Stimulated activated CD4-positive, alpha-beta T cell treated with anti-CD3 and anti-CD28 coated beads, Interleukin-4, amount 100 ng/mL, for 4 hours (primary cell): ENCODE measurements at places on chromosomes 5 and 9.

- DNase-seq, result no peak
Observed at GRCh38 chr5:35335752-35336151, 105.5 kb upstream of the PRLR start.

DNA sequence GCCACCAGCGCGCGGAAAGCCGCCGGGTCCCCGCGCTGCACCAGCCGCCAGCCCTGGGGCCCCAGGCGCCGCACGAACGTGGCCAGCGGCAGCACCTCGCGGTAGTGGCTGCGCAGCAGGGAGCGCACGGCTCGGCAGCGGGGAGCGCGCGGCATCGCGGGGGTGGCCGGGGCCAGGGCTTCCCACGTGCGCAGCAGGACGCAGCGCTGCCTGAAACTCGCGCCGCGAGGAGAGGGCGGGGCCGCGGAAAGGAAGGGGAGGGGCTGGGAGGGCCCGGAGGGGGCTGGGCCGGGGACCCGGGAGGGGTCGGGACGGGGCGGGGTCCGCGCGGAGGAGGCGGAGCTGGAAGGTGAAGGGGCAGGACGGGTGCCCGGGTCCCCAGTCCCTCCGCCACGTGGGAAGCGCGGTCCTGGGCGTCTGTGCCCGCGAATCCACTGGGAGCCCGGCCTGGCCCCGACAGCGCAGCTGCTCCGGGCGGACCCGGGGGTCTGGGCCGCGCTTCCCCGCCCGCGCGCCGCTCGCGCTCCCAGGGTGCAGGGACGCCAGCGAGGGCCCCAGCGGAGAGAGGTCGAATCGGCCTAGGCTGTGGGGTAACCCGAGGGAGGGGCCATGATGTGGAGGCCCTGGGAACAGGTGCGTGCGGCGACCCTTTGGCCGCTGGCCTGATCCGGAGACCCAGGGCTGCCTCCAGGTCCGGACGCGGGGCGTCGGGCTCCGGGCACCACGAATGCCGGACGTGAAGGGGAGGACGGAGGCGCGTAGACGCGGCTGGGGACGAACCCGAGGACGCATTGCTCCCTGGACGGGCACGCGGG lies at the start of gene TERT:
TERT (minus strand) TSS at position 234 of the 815 bp plus-strand sequence; CDS start at position 155, 79 bp downstream.
- DNase-seq, result peak; percentile 87

DNA sequence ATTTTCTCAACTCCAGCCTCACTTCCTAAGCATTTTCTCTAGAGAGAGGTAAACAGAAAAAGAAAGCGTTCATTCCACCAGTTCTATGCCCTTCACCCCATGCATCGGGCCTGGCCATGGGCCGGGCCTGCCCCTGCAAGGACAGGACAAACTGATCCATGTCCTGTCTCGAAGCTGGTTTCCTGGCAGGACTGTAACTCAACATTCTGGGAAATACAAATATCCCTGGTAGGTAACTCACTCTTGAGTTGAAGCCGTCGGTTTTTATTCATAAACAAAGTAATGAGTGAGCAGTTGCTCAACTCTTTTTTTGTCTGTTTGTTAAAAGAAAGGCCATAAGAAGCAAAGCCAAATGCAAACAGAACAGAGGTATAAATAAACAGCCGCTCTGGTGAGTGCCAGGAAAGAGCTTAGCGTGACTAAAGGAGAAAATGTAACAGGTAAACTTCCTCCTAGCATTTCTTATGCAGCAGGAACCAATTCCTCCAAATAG lies 64.4 kb upstream of the DNAH5 start:
- DNase-seq, result no peak

- DNase-seq, result no peak
Observed at GRCh38 chr9:2055203-2055658, 40.1 kb downstream of the SMARCA2 start.

DNA sequence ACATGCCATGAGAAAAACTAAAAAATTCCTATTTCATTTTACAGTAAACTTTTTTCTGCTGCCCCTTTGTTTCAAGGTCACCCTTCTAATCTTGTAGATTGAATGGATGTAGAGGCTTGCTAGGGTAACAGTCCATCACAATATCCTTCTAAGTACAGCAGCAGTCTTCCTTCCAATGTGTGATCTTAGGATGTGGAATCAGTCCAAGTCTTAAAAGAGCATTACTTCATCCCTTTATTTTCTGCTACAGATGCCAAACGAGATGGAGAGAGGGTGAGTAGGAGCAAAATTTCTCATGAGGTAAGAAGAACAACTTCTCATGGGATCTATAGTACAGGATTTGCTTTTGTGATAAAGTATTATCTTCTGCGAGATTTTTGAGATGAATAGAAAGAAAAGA lies 704 bp upstream of the IL33 start:
- DNase-seq, result no peak

- no peak for DNase-seq
Observed at GRCh38 chr5:146675636-146676035, 159.6 kb upstream of the GPR151 start.

- DNase-seq, result no peak
Observed at GRCh38 chr5:39197556-39197955, 21.8 kb downstream of the FYB1 start.

- DNase-seq, result no peak
Observed at GRCh38 chr5:66518753-66519152, 77.4 kb upstream of the MAST4 start.

- DNase-seq, result no peak
Observed at GRCh38 chr5:150307617-150308426, 5.1 kb upstream of the ARSI start.

- no peak for DNase-seq
Observed at GRCh38 chr9:98215821-98216220, 23.4 kb upstream of the CORO2A start.

DNA sequence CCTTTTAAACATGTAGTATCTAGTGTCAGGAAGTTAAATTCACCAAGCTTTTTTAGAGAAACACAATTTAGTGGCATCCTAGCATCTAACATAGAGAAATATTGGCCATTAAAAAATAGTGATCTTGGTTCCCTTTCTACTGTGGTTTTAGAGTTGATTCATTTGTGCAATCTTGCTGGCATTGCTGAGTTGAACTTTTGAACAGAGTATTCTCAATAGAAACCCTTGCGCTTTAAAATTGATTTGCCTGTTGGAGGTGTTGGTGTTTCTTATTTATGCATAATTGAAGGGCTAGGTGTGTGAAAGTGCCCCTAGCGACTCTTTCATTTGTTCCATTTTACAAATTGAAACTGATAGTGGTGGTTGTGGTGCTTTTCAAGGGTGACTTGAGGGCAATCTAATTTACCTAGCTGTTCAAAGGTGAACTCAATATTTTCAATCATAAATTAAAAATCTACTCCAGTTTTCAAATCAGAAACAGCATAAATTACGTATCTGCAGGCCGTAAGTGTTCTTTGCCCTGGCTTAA lies 73.0 kb upstream of the MPDZ start:
- no peak for DNase-seq

DNA sequence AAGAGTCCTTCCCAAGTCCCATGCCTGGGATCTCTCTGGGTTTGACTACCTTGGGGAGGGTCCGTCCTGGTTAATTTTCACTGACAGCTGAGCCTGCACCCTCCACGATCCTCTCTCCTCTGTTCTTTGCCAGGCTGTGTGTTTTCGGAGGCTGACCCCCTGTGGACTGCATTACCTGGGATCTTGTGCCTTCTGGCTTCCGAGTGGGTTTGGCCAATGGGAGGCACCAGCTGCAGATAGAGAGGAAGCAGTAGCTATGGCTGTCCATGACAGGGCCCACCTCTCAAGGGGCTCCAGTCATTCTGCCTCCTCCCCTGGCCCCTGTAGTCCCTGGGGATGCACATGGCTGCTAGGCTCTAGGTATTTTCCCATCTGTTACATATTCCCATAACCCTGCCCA lies 285.0 kb downstream of the DMRT2 start:
- no peak for DNase-seq

GRCh38 chr9:113401027-113401792 lies at the start of gene ALAD:
ALAD (minus strand) TSS chr9:113401284; CDS start chr9:113393559, 7,725 bp downstream.
- peak; percentile 99 for DNase-seq

DNA sequence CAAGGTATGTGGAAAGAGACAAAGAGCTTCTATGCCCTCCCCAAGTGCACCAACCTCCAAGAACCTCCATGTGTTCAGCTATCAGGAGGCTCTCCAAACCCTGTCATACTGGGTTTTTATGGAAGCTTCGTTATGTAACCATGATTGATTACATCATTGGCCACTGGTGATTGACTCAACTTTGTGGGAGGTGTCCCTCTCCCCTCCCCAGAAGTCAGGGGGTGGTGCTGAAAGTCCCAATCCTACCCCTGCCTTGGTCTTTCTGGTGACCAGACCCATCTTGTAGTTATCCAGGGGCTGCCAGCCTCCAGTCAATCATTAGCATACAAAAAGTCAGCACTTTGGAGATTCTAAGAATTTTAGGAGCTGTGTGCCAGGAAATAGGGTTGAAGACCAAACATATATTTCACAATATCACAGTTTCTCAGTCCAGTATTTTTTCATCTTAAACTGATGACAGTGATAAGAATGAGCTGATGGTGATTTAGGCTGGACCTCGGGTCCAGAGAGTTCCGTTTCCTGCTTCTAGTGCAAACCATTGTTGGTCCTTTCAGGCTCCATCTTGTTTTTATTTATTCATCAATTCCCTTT lies 27.3 kb upstream of the FANCC start:
- no peak for DNase-seq

DNA sequence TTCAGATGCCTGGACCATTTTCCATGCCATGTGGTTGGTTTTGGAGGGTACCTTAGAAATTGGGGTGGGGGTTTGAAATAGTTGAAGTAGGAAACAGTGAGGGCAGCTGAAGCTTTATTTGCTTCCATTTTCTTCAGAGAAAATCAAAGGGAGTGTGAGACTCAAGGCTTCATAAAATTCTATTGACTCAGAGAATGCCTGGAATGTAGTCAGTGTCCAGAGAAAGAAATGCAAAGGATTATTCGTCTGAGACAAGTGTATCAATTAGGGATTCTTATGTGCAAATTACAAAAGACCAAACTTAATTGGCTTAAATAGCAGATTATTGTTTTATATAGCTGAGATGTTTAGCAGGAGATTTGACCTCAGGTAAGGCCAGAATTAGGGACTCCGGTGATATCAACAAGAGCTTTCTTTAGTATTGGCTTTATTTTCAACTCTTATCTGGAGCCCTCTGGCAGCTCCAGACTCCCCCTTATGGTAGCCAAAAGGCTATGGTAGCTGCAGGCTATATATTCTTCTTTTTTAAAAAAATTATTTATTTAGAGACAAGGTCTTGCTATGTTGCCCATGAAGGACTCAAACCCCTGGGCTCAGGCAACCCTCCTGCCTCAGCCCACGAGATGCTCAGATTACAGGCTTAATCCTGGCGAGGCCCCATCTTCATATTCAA lies 38.9 kb downstream of the PTTG1 start:
- DNase-seq, result no peak

DNA sequence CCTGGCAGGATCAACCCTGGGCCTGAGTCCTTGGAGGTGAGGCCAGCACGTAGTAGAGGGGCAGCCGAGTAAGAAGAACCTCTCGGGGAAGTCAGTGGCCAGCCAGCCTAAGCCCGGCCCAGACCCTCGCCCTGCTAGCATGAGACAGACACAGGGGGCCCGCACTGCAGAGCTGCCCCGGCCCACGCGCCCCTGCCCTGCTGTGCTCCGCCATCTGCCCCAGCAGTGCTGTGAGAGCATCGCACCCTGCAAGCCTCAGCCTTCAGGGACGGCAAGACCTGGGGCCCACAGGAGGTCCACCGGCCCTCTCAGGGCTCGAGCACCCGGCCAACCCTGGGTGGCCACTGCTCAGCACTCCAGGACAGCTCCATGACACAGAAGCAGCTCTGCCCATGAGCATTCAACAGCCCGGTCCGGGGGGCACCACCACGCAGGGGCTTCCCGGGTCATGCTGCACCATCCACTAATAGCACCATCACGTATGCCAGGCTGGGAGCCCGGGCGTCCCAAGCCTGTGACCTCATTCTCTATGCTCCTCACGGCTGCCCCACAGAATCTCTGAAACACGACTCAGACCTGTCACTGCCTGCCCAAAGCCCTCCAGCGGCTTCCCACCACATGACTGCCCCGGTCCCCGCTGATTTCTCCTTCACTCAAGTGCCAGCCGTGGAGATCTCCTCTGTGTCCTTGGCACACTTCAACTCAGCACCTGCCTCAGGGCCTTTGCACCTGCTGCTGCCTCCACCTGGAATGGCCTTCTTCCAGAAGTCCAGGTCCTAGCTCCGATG lies 38.1 kb downstream of the ADAMTS2 start:
- no peak for DNase-seq

- no peak for DNase-seq
Observed at GRCh38 chr9:133679466-133680061, 43.4 kb downstream of the DBH start.

DNA sequence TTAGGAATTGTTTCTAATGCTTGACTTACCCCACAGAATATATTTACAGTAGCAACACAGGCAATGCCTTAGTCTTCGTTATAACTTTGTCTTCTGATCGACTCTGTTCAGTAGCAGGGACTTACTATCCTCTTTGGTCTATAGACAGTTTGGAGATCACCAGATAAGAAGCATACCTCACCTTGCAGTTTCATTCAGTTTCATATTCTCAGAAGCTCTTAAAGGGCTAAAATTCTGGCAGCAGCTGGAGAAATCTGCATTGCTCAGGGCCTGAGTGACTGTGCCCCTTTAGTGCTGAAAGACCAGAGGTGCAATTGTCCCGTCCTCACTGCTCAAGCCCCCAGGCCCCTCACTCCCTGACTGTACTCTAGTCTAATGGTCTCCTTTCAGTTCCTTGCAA lies 26.0 kb downstream of the ZBTB43 start:
- no peak for DNase-seq

DNA sequence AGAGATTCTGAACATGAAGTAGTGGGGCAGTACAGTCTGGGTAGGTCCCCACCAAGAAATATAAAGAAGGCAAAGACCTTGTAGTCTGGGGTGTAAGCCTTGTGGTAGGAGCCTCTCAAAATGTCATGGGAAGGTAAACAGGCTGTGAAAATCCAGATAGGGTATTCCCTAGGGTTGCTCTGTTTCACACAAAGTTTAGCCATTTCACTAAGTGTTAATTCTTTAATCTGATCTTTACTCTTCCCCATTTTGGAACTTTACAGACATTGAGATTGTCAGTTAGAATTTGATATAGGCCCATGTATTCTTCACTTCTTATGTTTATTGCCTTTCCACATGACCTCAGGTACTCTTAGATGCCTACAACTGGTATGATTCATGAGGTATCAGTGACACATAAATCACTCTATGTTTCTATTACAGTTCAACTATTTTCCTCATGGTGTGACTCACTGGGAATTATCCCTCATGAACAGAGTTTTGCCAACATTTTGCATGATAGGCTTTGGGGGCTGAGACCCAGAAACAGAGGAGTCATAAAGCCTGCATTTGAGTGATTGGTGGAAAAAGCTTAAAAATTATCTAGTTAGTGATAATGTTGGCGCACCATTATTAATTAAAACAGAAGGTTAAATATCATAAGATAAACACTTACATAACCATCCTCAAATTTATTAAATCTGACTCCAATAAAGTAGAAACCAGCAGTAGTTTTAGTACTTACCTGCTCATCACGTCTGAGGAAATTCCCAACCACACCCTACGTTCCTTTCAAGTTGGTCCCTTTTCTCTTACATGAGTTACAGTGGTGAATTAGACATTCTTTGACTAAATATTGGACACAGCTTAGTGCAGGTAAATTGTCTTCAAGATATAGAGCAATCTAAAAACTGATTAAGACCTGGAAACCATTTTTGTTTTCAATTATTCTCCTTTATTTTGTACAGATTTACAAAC lies 399.8 kb upstream of the MEF2C start:
- no peak for DNase-seq
